ENCODE measurements at places on chromosomes 3 and 15.

GRCh38 chr3:7562892-7563291 is 702.0 kb downstream of the GRM7 start:
- no peak for DNase-seq

GRCh38 chr3:45575386-45575923 is 19.1 kb upstream of the LIMD1 start:
- no peak for DNase-seq

GRCh38 chr3:98846101-98846500 is 55.4 kb downstream of the DCBLD2 start:
- peak; percentile 7 for DNase-seq

DNA sequence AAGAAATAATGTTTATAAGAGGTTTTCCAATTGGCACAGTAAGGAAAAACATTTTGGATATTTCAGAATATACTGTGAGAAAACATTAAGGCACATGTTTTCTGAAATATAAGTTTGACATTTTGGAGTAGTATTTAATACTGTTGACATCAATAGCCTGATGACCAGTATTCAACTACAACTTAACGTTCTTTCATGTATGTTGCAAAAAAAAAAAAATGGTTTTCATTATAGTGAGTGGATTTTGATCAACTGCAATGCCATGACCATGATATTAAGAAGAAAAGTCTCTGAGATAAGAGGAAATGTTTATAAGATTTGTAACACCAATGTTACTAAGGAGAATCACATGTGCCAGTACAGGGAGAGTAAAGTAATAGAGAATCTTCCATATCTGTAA is 252.8 kb upstream of the RORA start:
- no peak for DNase-seq

- DNase-seq, result no peak
Measured at GRCh38 chr3:56763233-56763632, 38.5 kb downstream of the ARHGEF3 start.

GRCh38 chr3:171815973-171816595 is 5.8 kb upstream of the PLD1 start:
- no peak for DNase-seq

Data from HCEC 1CT (cell line).